Activated T-cell treated with anti-CD3 and anti-CD28 coated beads, Interleukin-2, amount 50 U/mL, for 72 hours (primary cell): ENCODE measurements at places on chromosomes 2 and 18. TPM values are rescaled to one million over a fixed set of nuclear protein-coding genes. Genes with fewer than 3 reads are reported as not detected.
A peak's percentile ranks its signal among the peaks of the same experiment; 100 is the strongest.

REG3A gene
- not detected for total RNA-seq

LAMA1 gene
- total RNA-seq = not detected

FBXO15 gene
- 2.1 TPM for total RNA-seq

DYNAP gene
- total RNA-seq = not detected

ATRAID gene
- total RNA-seq = 87.3 TPM

UGT1A4 gene
- total RNA-seq = not detected

KLHL14 gene
- not detected for total RNA-seq

CGREF1 gene
- 0.81 TPM for total RNA-seq

LONRF2 gene
- total RNA-seq = 0.10 TPM

- H3K4me1 ChIP-seq = no peaks in the 10 kb centered on the region
- no peaks in the 10 kb centered on the region for H3K27me3 ChIP-seq
- no peaks in the 10 kb centered on the region for H3K36me3 ChIP-seq
- H3K27ac ChIP-seq = no peak overlapping the region
Observed at GRCh38 chr2:159489476-159489875, 126.9 kb downstream of the BAZ2B start.

DNA sequence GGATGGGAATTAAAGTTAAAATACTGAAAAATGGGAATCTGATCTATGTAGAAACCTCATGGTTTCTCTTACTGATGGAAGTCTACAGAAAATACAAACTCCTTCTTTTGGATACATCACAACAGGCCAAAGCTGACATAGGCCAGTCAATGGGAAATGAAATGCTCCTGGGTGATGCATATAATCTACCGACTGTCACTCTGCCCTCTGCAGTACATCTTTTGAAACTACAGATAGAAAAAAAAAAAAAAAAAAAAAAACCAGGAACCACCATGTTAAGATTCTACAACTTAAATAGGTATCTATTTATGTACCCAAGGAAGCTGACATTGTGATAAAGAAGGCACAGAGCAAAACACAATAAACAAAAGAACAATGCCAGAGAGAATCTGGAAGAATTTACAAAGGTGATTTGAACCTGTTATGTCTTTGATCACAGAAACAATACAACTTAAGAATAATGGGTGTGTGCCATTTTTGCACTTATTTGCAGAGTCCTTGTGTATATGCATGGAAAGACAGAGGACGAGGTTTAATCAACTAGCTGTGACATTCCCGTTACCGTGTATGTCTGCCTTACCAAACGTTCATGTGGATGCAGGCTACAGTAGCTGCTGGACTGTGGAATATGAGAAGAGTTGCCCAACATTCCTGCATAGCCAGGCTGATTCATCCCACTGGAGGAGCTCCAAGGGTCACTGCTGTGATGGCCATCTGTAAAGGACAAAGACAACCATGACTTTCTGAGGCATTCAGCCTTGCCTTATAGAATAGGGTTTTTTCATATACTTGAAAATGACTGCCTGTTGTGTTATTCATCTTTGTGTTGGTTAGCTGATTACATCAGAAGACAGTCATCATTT is 312.7 kb downstream of the TCF4 start:
- H3K27me3 ChIP-seq = no peaks in the 10 kb centered on the region
- H3K4me1 ChIP-seq = no peaks in the 10 kb centered on the region

DNA sequence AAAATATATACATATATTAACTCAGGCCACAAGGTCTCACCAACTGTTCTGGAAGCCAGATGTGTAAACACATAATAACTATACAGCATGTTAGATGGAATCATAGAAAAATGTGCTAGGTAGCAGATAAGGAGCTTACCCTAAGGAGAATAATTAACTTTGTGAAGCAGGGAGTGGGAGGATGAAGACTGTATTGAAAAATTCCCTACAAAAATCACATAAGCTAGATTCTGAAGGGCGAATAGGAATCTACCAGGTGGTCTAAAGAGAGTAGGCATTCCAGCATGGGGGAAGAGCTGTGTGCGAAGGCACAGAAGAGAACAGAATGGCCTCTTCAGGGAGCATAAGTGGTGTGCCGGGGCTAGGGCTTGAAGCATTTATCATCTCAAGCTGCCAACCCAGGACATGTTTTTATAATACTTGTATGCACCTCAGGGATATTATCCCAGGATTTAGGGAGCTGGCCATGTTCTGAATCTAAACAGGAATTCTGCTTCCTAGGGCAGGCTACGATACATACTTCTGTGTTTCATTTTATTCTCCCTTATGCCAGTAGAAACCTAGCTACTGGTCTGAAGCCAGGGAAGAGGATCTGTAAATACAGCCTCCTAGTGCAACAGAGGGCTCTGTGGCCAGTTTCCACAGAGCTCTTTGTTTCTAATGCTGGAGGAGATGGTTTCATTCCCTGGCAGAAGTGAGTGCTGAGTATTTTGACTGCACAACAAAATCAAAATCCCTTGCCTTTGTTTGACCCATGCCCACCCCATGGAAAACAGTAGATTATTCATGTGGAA is 56.7 kb downstream of the NEMP2 start:
- H3K27me3 ChIP-seq = no peaks in the 10 kb centered on the region
- peaks cover 19% of the 10 kb centered on the region for H3K36me3 ChIP-seq
- no peak overlapping the region for H3K4me3 ChIP-seq
- H3K4me1 ChIP-seq = peaks cover 9% of the 10 kb centered on the region
- H3K27ac ChIP-seq = no peak overlapping the region
- DNase-seq = no peak

DNA sequence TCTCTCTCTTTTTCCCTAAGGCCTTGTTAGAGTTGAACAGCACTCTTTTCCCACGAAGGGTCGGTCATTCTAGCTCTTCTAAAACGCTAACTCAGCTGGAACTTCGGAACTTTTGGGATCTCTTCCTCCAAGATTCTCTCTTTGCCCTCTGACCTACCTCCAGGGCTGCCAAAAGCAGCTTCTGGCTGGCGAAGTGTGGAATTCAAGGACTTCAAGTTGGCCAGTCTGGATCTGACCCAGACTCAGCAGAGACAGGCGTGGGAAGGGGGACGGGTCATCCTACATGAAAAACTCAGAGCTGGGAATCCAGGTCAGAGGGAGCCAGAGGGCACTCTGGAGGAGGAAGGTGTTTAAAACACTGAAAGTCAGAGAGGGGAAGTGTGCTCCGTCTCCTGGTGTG is 305.5 kb upstream of the HDAC4 start:
- H3K4me1 ChIP-seq = no peaks in the 10 kb centered on the region
- H3K4me3 ChIP-seq = no peak overlapping the region
- DNase-seq = no peak
- peaks cover 32% of the 10 kb centered on the region for H3K27me3 ChIP-seq
- no peak overlapping the region for H3K27ac ChIP-seq

DNA sequence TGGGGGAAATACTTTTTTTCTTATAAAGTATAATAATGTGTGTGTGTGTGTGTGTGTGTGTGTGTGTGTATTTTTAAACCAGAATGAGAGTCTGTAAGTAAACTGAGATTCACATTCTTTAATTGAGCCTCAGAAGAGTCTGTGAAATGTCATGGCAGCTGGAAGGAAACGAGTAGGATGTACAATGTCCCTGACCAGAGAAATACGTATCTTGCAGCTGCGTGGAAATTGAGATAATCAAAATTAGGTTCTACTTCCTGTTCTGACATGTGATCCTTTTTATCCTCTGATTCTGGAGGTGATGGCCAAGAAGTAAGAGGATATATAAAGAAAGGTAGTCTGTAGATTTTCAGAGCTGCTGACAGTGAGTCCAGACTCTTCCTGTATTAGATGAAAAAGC is 50.0 kb downstream of the SH3RF3 start:
- peaks cover 9% of the 10 kb centered on the region for H3K36me3 ChIP-seq
- peaks cover 8% of the 10 kb centered on the region for H3K27me3 ChIP-seq
- H3K4me1 ChIP-seq = peaks cover 8% of the 10 kb centered on the region
- H3K4me3 ChIP-seq = no peak overlapping the region

DNA sequence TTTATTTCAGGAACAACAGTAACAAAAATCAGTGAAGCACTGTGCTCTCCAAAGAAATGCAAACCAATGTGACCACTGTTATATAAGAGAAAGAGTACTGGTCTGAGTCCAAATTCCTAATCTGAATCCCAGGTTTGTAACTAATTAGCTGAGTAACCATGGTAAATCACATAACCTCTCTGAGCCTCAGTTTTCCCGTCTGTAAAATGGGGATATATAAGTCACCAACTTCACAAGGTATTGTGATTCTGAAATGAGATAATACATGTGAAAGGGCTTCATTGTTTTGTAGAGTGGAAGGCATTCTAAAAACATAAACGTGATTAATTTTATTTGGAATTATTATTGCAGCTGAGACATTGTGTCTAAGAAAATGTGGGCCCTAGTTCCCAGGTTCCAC is 91.3 kb upstream of the YPEL5 start:
- no peak overlapping the region for H3K27ac ChIP-seq
- no peaks in the 10 kb centered on the region for H3K4me1 ChIP-seq
- H3K36me3 ChIP-seq = no peaks in the 10 kb centered on the region
- no peak for DNase-seq
- peaks cover 23% of the 10 kb centered on the region for H3K27me3 ChIP-seq

DNA sequence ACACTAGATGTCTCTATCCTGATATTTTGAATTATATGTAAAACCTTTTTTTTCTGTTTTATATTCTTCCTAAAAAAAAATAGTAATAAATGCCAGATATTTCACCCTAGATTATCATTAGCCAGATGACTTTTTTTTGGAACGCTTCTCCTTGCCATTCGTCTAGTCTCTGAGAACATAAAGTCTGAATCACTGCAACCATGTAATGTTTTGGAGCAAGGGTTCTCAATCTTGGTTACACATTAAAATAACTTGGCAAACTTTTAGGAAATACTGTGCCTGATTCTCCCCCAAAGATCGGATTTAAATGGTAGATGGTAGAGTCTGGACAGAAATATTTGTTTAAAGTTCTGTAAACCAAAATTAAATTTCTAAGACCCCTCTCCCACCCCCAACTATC is 21.0 kb downstream of the SLC25A52 start:
- no peak for DNase-seq
- H3K27me3 ChIP-seq = no peaks in the 10 kb centered on the region
- no peak overlapping the region for H3K4me3 ChIP-seq
- no peak overlapping the region for H3K27ac ChIP-seq

GRCh38 chr2:186503827-186504606 is 18.0 kb downstream of the ZC3H15 start:
- H3K27ac ChIP-seq = peak overlapping the region; percentile 94
- H3K36me3 ChIP-seq = peaks cover 38% of the 10 kb centered on the region
- no peak for DNase-seq
- no peaks in the 10 kb centered on the region for H3K27me3 ChIP-seq
- H3K4me3 ChIP-seq = no peak overlapping the region

- no peak overlapping the region for H3K4me3 ChIP-seq
- H3K4me1 ChIP-seq = no peaks in the 10 kb centered on the region
- DNase-seq = no peak
- H3K27me3 ChIP-seq = no peaks in the 10 kb centered on the region
- peaks cover 3% of the 10 kb centered on the region for H3K36me3 ChIP-seq
- no peak overlapping the region for H3K27ac ChIP-seq
Observed at GRCh38 chr18:9281780-9282179, 52.8 kb upstream of the TWSG1 start.

DNA sequence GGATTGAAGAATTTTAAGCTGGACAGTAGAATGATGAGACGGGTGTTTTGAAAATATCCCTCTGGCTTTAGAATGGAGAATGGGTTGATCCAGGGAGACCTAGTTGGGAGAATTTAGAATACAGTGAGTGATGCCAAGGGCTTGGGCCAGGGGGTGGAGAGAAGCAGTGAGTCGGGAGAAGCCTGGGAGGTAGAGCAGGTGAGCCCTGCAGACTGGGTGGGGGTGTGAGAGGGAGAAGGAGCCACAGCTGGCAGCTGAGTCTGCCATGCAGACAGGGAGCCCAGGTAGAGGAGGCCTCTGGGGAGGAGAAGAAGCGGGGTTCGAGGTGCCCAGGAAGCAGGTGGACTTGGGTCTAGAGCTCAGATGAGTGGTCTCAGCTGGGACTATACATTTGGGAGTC is 18.2 kb downstream of the CREG2 start:
- H3K4me3 ChIP-seq = no peak overlapping the region
- no peak overlapping the region for H3K27ac ChIP-seq
- no peaks in the 10 kb centered on the region for H3K27me3 ChIP-seq
- H3K4me1 ChIP-seq = no peaks in the 10 kb centered on the region
- DNase-seq = no peak

DNA sequence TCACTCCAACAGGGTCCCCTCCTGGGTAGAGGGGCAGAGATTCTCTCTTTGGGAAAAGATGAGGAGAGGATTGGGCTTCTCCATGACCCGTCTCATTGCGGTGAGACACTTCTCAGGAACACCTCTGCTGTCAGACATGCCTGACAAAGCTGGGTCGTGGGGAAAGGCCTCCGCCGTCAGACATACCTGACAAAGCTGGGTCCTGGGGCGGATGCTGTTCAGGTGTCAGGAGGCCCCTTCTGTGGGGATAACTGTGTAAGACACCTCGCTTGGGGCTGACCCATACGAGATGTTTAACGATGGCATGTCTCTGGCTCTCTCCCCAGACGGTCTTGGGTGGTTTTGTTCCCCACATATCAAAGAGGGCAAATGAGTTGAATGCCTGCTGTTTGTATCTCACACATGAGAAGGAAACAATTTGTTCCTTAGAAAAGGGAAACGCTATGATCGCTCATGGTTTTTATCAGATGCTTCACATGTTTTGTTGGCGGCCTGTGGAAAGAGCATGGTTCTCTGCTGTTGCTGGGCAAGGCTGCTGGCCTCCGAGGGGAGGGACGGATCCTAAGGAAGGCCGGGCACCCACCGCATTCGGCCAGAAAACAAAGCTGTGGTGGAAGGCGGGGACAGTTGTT is 40.8 kb upstream of the PXDN start:
- H3K4me3 ChIP-seq = no peak overlapping the region
- peaks cover 13% of the 10 kb centered on the region for H3K27me3 ChIP-seq
- no peak overlapping the region for H3K27ac ChIP-seq
- no peaks in the 10 kb centered on the region for H3K36me3 ChIP-seq
- DNase-seq = no peak

DNA sequence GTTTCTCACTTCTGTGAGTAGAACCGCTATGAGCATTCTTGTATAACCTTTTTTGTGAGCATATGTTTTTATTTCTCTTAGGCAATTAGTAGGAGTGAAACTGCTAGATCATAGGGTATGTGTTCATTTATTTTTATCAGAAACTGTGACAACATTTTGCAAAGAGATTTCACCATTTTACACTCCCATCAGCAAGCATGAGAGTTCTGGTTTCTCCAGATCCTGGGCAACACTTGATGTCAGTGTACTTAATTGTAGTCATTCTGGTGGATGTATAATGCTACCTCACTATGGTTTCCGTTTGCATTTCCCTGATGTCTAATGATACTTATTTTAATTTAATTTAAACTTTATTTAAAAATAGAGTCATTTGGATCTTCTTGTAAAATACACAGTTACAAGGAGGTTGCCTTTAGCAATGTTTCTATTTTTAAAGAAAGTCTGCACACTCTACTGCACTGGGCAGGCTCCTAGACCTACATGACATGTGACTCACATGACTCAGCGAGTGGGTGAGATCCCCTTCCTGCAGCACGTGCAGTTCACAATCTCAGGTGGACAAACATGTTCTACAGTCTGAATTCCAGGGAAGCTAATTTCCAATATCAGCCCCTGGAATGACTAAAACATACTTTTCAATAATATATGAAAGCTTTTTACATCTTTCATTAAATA is 127.0 kb upstream of the BCL2L11 start:
- peaks cover 44% of the 10 kb centered on the region for H3K27me3 ChIP-seq
- DNase-seq = no peak
- H3K36me3 ChIP-seq = no peaks in the 10 kb centered on the region
- no peak overlapping the region for H3K27ac ChIP-seq
- peaks cover 17% of the 10 kb centered on the region for H3K4me1 ChIP-seq

GRCh38 chr18:51561821-51562220 is 364.3 kb upstream of the MEX3C start:
- no peaks in the 10 kb centered on the region for H3K4me1 ChIP-seq
- no peaks in the 10 kb centered on the region for H3K36me3 ChIP-seq
- H3K4me3 ChIP-seq = no peak overlapping the region
- no peak overlapping the region for H3K27ac ChIP-seq
- peaks cover 9% of the 10 kb centered on the region for H3K27me3 ChIP-seq
